Activated CD4-positive, alpha-beta T cell treated with anti-CD3 and anti-CD28 coated beads for 36 hours (primary cell): ENCODE measurements at places on chromosomes 1 and 21. TPM values are rescaled to one million over a fixed set of nuclear protein-coding genes. Genes with fewer than 3 reads are reported as not detected.
A peak's percentile ranks its signal among the peaks of the same experiment; 100 is the strongest.

The CREB3L4 gene
- total RNA-seq, result 8.5 TPM

The S100A16 gene
- not detected for total RNA-seq

The CENPL gene
- 26.1 TPM for total RNA-seq

The SPRR1B gene
- total RNA-seq, result not detected

The MTARC1 gene
- not detected for total RNA-seq

The PLA2G2C gene
- total RNA-seq, result 0.43 TPM

The AADACL4 gene
- total RNA-seq, result not detected

The PTGS2 gene
- 1.1 TPM for total RNA-seq

The FOXO6 gene
- total RNA-seq, result 0.09 TPM

The MPZ gene
- total RNA-seq, result 4.6 TPM

The VWA5B1 gene
- not detected for total RNA-seq

The TMEM269 gene
- 0.48 TPM for total RNA-seq

DNA sequence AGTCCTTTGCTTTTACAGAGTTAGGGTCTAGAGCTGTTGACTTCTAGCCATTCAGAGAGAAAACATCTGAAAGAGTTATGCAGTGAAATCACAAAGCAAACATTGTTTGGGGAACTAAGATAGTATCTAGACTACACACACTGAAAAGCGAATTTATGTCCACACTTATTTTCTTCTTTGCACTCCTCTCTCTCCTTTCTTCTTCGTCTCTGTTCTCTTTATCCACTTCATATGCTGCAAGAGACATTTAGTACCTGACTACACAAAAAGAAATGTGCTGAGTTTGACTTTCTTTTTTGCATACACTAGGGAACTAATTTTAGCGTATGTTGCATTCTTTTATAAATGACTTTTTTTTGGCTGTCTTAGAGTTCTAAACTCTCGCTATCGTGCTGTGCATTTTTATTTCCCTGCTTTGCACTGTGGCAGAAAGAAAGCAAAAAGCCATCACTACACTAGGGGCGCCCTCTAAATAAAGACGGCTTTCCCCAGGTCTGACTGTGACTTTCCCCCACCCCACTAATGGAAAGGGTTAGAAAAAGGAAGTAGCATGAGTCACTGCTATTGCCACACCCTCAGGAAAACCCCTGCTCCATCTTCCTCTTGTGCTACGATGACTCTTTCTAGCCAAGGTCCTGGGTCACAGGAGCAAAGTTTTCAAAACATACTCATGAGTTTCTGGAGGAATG lies 65.7 kb downstream of the MAP3K7CL start:
- peak; percentile 85 for DNase-seq

DNA sequence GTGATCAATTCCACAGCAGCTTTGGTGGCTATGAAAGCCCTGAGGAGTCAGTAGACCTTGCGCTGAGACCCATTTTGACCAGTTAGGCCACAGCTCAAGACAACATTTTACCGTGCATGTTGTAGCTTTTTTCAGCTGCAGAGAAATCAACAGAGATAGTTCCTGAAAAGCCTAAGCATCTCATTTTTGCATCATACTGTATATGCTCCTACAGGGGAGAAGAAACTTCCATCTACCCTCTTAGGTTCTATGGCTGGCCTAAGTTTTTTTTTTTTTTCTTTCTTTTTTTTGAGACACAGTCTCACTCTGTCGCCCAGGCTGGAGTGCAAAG lies 24.8 kb upstream of the EYA3 start:
- peak; percentile 20 for DNase-seq

DNA sequence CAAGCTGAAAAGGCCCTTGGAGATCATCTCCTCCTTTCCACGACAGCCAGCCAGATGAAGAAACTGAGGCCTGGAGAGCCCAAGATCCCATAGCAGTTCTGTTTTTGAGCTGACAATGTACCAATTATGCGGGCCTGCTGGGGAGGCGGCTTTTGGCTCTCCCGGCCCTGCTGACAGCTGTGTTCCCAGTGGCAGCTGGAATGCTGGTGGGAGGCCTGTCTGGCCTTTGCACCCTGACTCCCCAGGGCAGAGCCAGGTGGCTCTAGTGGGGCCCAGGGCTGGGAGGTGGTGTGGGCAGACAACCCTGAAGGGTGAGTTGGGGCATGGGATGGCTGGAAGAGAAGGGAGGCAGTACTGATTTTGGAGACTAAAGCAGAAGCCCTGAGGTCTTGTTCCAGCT lies 30.7 kb upstream of the WASF2 start:
- DNase-seq, result no peak

GRCh38 chr21:20010691-20011200 lies 987.5 kb upstream of the NCAM2 start:
- DNase-seq, result no peak

GRCh38 chr1:58764294-58764978 lies 19.4 kb downstream of the JUN start:
- DNase-seq, result no peak

- DNase-seq, result no peak
Observed at GRCh38 chr21:31583498-31583897, 76.0 kb upstream of the SOD1 start.

GRCh38 chr1:201713086-201713810 lies 115.7 kb upstream of the IPO9 start:
- no peak for DNase-seq

DNA sequence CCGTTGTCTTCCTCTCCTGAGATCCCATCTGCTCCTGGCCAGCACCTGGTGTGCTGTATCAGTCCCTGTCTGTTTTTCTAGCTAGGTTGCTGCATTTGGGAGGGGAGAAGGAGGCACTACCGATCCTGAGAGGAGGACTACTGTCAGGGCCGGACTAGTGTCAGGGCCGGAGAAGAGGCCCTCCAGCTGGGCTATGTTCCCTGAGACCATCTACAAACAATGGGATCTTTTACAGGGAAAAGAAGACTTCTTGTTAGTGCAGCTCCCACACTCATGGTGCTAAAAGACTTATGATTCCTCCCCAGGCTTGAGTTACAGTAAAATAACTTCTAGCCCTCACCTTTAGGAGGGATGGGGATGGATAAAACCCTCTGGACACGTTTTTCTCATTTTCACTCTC lies 141.0 kb upstream of the TNR start:
- no peak for DNase-seq

DNA sequence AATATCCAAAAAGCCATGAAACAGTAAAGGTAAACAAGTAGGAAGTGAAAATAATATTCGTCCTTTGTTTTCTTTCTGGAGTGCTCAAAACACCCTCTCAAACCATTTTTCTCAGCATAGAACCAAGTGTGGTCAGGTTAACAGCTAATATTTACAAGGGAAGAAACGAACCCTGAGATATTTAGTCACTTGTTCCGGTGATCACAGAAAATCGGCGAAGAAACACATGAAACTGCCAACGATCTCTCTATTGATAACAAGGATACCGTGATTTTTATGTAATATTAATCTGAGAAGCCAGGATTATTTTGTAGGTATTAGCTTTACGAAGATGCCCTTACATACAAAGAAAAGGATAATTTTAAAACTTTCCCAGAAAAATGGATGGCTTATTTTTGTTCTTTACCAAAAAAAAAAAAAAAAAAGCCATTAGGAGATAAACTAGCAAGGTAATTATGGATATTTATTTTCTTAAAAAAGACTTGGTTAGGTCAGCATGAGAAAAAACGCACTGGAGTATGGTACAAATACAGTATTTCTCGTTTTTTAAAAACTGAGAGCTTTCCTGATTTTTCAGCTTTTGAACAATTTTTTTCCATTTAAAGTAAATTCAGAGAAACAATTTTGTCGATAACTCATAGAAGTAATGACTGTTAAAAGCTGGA lies 107.3 kb upstream of the HNRNPU start:
- DNase-seq, result no peak

DNA sequence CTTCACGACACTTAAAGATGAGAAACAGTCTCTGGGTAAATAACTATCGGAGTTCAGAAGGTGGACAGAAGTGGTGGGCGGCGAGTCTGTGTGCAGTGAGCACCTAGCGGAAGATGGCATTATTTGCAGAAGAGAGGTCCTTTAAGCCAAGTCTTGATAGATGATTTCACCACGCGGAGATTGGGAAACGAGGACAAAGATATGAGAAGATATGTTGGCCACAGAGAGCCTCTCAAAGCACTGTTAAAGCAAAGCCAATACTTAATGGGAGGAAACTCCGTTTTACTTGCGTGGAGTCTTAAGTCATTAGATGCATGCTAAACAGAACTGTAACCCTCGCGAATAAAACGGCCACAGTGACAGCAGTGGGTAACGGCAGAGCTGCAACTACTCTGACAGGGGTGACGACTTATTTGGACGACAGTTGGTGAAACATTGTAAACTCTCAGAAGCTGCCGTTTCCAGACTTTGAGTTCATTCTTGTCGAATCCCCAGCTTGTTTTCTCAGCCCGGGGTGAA lies 577 bp upstream of the CEP350 start:
- peak; percentile 71 for DNase-seq

DNA sequence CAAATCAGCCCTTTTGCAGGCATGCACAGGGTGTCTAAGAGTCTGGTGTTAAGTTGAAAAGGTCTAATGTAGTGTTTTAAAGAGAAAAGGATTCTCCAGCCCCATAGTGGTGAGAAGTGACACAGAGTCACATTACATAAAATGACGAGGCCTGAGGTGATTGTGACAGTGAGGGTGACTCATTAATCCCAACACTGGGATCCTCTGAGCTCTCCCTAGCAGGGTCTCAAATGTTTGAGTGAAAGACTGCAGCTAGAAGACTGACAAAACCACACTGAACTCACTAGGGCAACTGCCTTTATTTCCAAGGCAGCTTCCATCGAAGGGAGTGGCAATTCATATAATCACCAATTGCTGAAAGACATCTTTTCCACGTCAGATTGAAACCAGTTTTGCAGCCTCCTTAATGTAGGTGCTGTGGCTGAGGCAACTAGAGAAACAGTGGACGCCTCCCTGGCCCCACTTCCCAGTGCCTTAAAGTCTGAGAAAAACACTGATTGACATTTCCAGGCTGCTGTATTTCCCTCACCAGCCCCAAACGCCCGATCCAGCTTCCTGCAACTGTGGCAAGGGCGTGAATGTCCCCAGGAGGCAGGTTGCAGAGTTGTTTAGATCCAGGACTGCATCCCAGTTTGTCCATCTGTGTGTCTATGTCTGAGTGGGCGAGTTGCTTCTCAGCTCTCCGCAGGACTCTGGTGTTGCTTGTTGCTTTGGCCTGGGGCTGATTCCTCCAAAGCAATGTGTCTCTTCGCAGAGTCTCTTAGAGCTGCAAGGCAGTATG lies 81.4 kb downstream of the RUNX1 start:
- peak; percentile 73 for DNase-seq

DNA sequence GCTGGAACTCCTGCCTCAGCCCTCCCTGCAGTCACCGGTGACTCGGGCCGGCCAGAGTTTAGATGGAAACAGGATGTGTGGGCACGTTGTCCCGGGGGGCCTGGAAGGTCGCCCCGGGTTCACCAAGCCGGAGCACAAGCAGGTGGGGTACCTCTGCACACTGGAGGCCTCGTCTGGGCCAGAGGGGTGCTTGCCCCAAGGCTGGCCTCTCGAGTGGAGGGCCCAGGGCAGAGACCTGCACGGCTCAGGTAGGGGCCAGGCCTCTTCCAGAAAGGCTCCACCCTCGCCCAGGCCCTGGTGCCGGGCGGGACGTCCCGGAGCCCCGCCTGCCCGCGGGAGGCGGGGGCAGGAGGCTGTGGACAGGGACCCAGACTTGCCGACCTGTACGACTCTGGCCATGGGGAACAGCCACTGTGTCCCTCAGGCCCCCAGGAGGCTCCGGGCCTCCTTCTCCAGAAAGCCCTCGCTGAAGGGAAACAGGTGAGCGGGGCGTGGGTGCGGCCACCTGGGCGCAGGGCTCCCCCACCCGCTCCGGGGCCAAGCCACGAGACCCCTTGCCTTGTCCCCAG lies at the start of gene PLEKHN1:
PLEKHN1 (plus strand) TSS at position 348 of the 569 bp plus-strand sequence; CDS start at position 398, 50 bp downstream.
- DNase-seq, result peak; percentile 53

DNA sequence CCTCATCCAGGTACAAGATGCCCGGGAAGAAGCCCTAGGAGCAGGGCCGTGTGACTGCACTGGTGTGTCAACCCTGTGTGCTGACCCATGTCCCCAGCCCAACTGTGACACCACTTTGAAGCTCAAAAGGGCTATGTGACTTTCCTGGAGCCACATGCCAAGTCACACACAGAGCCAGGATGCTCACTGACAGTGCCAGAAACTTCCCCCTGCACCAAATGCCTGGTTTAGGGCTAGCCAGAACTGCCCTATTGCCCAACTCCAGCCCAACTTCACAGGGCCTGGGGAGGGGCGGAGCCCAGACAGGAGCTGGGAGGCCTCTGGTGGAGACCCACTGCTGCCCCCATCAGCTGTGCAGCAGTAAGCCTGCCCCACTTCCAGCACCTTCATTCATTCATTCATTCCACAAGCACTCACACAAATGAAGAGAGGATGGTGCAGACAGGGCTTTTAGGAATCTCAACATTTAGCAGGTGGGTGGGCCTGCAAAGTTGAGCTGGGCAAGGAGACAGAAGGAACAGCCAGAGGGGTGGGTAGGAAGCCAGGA lies 36.7 kb downstream of the KCNQ4 start:
- no peak for DNase-seq

GRCh38 chr1:219506936-219507335 lies 106.0 kb downstream of the ZC3H11B start:
- no peak for DNase-seq

- DNase-seq, result no peak
Observed at GRCh38 chr21:23003951-23004350, 2005.7 kb downstream of the NCAM2 start.

DNA sequence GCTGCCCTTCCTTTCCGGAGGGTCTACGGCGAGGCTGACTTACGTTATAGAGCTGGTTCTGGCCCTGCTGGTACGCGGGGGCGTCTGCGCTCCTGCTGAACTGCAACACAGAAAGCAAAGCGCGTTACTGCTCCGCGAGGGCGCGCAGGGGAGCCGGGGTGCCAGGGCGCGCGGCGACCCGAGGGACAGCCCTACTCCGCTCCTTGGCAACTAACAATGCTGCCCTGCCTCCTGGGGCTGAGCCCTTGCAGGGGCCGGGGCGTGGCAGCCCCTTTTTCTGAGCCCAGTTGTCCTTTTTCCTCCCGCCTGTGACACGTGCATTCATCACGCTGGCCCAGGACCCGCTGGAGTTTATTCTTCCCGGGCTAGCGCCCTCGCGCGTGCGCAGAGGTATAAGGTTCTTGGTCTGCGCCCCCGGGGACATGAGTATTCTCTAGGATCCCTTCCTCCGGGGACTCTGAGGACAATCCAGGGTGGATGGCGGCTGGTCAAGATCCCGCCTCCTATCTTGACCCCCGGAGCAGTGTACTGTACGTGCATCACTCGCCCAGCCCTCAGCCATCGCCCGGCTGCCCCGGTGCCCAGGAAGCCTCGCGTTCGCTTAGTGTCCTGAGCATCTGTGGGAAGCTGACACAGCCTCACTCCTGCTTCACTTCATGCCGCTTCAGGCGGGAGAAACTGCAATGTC lies 78.9 kb downstream of the CD247 start:
- peak; percentile 67 for DNase-seq

GRCh38 chr1:30514137-30514654 lies 209.2 kb downstream of the MATN1 start:
- DNase-seq, result no peak
